ENCODE measurements at places on chromosomes 2 and 18.

- peak; percentile 13 for DNase-seq
Observed at GRCh38 chr2:149744865-149745264, 157.3 kb upstream of the MMADHC start.

DNA sequence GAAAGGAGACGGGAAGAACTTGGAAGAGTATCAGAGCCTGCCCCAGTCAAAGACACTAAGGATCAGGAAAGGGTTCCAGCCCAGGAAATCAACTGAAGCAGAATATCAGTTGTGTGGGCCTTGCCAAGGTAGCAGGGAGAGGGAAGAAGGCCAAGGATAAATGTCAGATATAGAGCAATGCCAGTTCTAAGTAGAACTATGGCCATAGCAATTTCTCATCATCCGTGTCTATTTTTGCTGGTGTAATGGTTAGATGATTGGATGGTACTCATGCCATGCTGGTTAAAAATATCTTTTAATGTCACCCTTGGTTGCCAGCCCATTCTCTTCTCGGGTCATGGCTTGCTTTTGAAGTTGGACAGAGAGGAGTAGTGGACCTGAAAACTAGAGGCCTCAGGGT lies 41.9 kb downstream of the MAIP1 start:
- DNase-seq = no peak

- DNase-seq = no peak
Observed at GRCh38 chr18:24068945-24069693, 54.6 kb downstream of the TTC39C start.

DNA sequence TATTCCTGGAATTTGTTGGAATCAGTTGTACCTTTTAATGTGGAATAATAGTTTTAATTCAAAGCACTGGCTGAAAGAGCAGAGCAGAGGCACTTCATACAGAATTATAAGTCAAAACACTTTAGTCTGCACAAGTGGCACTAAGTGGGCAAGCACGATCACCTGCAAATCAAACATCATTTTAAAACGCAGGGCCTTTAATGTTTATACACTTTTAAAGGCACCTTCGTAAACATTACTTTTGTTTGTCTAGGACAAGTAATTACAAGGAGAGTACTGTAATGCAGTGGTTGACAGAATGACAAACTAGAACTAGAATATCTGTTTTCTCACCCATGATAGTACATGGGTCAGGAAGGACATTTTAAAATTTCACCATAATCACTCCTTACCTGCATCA lies 36.4 kb downstream of the LANCL1 start:
- no peak for DNase-seq
